ENCODE measurements at places on chromosomes 7 and 10.
A peak's percentile ranks its signal among the peaks of the same experiment; 100 is the strongest.

- DNase-seq, result no peak
Measured at GRCh38 chr7:87858417-87859100, 17.6 kb downstream of the SLC25A40 start.

DNA sequence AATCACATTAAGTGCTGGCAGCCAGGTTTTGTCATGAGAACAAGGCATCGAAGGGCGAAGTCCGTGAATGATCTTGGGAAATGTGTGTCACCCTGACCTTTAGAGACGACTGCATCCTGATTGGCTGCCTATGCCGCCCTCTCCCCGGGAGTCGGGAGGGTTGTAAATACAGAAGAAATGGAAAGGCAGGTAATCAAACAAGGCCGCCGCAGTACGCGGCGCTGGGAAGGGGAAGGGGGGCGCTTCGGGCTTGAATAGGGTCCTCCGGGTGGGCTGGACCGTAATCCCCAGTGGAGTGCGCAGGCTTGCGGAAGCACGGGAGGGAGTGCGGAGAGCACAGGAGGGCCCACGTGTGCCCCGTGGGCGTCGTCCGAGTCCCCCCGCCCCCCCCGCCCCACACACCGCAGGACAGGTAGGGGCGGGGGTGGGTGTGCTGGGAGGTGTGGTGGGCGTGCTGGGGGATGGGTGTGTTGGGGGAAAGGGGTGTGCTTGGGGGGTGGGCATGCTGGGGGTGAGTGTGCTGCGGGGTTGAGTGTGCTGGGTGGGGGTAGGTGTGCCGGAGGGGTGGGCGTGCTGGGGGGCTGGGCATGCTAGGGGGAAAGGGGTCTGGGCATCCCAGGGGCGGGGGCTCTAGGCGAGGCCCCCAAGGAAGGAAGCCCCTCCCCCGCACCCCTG lies 169.4 kb downstream of the ARHGAP12 start:
- no peak for DNase-seq

DNA sequence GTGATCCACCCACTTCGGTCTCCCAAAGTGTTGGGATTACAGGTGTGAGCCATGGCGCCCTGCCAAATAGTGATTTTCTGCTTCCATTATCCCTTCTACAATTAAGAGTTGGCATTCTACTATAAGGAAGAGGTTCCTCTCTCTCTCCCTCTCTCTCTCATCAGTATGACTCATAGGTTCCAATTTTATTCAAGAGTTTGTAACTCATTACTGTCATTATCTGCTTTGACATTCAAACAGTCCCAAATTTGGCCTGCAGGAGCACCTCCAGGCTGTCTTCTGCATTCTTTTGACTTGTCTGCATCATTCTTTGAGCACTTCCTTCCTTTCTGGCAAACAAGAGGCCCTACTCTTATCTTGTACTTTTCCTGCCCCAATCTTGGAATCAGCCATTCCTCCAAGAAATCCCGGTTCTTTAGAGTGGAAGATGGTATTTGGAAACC lies 33.2 kb upstream of the CALU start:
- no peak for DNase-seq

DNA sequence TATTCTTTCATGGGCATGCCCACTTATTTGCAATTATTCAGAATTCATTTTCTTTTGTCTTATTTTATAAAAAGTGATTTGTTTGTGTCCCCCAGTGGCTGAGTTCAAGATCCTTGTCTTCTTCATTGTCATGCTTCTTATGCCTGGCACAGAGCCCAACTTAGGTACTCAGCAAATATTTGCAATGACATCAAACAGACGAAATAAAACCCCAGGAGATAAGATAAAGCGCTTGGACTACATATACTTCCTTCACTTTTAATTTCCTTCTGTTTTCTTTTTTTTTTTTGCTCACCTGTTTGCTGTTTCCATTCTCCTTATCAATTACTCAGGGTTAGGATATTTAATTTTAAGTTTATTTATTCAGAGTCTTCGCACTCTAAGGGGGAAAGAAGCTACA lies 225.0 kb downstream of the SDHAF3 start:
- no peak for DNase-seq

GRCh38 chr7:114242992-114243507 lies 171.6 kb upstream of the FOXP2 start:
- DNase-seq, result no peak

- no peak for DNase-seq
Measured at GRCh38 chr7:132899833-132900232, 182.1 kb downstream of the CHCHD3 start.

GRCh38 chr10:124917428-124918190 lies 24.3 kb upstream of the ZRANB1 start:
- peak; percentile 19 for DNase-seq

GRCh38 chr7:2100278-2101208 lies 132.2 kb downstream of the MAD1L1 start:
- no peak for DNase-seq

DNA sequence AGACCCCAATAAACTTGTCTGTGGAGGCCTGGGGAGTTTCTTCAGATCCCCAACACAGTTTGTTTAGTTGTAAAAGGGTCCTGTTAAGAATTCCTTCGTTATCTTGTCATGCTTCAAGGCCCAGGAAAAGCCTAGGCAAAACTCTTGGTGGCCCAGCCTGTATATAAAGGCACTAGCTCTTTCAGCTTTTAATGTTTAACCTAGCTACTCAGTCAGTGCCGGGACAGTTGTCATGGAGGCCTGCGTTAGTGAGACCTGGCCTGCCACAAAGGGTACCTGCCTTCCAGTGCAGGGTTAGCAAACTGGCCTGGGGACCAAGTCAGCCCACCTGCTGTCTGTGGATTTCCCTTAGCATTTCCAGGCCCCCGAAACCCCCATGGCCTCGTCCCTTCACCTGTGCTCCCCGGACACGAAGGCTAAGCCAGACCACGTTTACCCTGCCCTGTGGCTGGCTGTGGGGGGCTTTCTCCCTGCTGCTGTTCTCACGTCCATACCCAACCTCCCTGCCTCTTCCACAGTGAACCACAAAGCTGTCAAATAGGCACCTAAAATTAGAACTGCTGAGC lies 96.9 kb upstream of the PPP2R2D start:
- DNase-seq, result no peak

GRCh38 chr10:78118591-78118990 lies 84.9 kb downstream of the RPS24 start:
- DNase-seq, result peak; percentile 20

DNA sequence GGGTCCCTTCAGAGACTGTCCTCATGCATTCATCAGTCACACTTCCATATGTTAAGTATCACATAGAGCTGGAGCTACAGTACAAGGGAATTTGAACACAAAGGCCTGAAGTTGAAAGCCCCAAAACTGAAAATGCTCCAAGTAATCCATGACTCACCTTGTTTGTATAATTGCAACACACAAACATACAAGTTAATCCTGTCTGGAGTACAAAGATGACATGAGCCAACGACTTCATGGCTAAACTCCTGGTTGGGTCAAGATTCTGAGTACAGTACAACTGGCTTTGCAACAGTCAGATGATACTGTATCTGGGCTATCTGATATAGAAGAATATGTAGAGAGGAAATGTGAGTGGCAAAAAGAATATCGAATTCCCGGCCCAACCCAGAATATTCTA lies 73.1 kb upstream of the AASS start:
- no peak for DNase-seq

- no peak for DNase-seq
Measured at GRCh38 chr10:78947226-78947625, 121.5 kb upstream of the ZMIZ1 start.

- no peak for DNase-seq
Measured at GRCh38 chr7:75649462-75649861, 89.3 kb downstream of the HIP1 start.

DNA sequence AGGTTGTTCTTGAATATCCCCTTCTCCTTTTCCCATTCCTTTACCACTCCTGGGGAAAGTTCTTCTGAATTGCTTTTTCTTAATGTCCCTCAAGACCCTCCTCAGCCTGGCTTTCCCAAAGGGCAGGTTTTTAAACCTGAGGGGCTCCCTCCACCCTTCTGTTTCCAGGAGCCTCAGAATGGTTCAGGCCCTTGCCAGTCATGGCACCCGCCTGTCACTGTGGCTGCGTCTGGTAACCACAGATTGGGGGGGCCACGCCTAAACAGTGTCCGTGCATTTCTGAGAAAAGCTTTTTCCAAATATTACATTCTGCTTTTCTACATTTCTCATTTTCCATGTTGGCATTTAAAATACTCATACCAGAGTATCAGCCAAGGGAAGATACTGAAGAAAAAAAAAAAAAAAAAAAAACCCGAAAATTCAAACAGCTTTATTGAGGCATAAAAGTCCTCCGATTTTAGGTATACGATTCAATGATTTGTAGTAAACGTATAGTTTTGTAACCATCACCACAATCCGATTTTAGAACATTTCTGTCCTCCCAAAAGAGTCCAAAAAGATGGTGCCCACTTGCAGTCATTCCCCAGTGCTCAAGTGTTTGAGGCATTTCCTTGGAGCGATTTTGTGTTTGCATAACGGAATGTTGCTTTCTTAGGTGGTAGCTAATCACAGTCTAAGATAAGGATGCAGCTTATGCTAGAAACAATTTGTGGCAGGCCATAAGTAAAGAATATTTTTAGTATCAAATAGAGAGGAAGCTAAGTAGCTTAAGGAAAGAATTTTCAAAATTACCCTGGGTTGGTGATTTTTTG lies 22.1 kb downstream of the HKDC1 start:
- no peak for DNase-seq

DNA sequence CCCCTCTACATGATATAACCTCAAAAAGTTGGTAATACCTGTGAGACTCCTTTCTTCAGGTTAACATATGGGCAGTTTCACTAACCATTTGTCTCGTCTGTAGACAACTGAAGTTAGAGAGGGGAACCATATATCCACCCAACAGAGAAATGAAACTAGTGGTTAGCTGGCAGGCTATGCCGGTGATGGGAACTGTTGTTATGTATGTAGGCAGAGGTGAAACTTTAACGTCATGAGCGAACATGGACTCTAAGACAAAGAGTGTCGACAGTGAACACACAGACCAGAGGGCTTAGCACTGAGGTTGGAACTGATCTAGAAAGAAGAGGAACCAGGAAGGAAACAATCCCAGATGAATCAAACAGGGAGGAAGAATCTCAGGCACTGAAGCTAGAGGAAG lies 112.4 kb downstream of the ELMO1 start:
- no peak for DNase-seq

- DNase-seq, result no peak
Measured at GRCh38 chr7:105707967-105708762, 126.9 kb upstream of the EFCAB10 start.

GRCh38 chr10:99850021-99850766 lies 67.8 kb downstream of the ABCC2 start:
- DNase-seq, result no peak

- DNase-seq, result no peak
Measured at GRCh38 chr10:529468-530230, 159.8 kb downstream of the DIP2C start.

- no peak for DNase-seq
Measured at GRCh38 chr10:76310588-76311080, 879.2 kb downstream of the LRMDA start.

GRCh38 chr10:25694206-25694933 lies 239.7 kb upstream of the MYO3A start:
- DNase-seq, result no peak

DNA sequence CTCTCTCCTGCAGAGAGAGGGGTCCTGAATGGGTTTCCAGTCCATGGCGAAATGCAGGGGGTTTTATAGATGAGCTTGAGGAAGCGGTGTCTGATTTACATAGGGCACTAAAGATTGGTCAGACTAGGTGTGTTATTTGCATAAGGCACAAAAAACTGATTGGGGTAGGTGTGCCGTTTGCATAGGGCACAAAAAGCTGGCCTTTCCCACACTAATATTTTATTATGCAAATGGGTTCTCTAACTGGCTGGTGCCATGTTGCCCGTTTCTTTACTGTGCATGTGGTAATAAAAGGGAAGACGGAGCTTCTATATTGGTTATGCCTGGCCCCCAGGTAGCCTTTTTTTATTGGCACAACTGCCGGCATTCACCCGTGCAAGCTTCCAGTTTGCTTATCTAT lies 50.2 kb downstream of the MALRD1 start:
- DNase-seq, result no peak

GRCh38 chr7:128812514-128813168 lies 17.6 kb upstream of the FLNC start:
- no peak for DNase-seq

GRCh38 chr10:57513637-57514036 lies 754.1 kb downstream of the IPMK start:
- DNase-seq, result no peak

DNA sequence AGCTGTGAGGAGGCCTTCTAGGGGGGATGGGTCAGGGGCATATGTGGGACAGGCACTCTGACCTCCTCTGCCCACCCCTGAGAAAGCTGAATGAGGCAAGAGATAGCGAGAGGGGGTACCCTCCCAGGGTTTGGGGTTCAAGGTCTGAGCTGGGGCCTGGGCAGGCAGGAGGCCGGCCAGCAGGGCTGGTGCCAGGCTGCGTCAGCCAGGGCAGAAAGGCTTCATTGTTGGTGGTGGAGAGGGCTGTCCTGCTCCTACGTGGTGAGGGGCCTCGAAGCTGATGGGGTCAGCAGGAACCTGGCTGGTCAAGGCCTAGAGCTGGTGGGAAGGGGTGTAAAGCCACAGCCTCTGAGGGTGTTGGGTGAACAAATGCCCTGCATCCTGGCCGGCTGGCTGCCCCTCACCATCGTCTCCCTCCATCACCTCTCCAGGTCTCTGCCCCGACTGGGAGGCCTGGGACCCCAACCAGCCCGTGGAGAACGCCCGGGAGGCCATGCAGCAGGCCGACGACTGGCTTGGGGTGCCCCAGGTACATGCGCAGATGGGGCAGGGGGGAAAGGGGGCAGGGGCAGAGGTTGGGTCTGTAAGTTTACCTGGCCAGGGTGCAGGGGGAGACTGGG lies 6.6 kb downstream of the FLNC start:
- DNase-seq, result no peak

GRCh38 chr7:128738570-128739047 lies 550 bp upstream of the CALU start:
- peak; percentile 84 for DNase-seq

- peak; percentile 65 for DNase-seq
Measured at GRCh38 chr7:98802088-98802780, 67.6 kb downstream of the TMEM130 start.

GRCh38 chr7:83487801-83488200 lies 161.1 kb downstream of the SEMA3E start:
- no peak for DNase-seq

GRCh38 chr10:3623746-3624145 lies 161.3 kb downstream of the KLF6 start:
- no peak for DNase-seq

DNA sequence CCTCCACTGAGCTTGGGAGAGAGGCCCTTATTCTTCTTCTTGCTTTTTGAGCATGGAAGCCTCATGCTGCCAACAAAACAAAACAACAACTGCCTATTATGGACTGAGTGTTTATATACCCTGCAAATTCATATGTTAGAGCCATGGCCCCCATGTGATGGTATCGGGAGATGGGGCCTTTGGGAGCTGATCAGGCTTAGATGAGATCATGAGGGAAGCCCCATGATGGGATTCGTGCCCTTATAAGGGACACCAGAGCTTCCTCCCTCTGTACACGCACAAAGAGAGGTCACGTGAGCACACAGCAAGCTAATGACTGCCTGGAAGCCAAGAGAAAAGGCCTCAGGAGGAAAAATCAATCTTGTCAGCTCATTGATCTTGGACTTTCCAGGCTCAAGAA lies 235.0 kb downstream of the FANK1 start:
- DNase-seq, result no peak

- no peak for DNase-seq
Measured at GRCh38 chr10:7285522-7286322, 125.1 kb downstream of the SFMBT2 start.
